ENCODE measurements at places on chromosomes 1 and 21.
A peak's percentile ranks its signal among the peaks of the same experiment; 100 is the strongest.

DNA sequence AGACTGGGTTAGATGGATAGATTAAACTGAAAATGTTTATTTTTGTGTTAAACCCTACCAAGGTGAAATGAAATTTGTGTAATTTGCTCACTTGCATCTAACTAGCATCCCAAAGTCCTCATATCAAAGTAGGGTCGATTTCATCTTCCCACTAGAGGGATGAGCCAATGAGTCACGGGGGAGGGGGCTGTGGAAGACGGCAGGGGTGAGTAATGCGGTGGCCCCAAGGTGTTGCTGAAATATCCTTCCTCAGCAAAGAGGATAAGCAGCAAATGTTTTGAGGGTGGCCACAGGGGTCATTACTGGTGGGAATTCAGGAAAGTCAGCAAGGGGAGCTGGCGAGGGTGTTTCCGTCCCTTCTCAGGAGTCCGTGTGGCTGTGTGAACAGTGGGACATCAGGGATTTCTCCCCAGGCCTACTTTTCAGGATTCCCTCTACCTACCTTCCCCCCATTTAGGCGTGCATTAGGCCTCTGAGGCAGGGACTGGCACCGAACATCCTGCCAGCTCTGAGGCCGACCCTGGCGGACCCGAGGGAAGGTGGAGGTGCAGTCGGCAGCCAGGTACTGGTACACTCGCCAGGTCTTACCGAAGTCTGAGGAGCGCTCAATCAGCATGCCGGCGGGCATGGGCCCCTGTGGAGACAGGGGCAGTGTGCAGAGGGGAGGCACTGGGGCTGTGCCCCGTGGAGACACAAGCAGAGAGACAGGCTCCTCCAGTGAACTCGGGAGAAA, 18.1 kb downstream of the LAMB3 start:
- no peak for DNase-seq

- DNase-seq, result no peak
Measured at GRCh38 chr21:15063081-15063813, 1.6 kb downstream of the NRIP1 start.

DNA sequence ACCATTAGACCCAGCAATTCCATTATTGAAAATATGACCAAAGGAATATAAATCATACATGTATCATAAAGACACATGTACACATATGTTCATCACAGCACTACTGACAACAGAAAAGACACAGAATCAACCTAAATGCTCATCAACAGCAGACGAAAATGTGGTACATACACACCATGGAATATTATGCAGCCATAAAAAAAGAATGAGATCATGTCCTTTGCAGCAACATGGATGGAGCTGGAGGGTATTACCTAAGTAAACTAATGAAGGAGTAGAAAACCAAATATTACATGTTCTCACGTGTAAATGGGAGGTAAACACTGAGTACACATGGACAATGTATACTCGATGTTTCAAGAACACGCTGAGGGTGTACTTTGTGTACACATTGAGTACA, 15.9 kb downstream of the AKT3 start:
- no peak for DNase-seq

GRCh38 chr1:226363801-226364513, 43.9 kb downstream of the PARP1 start:
- peak; percentile 45 for DNase-seq

- DNase-seq, result no peak
Measured at GRCh38 chr1:244948416-244948815, 84.1 kb upstream of the HNRNPU start.

DNA sequence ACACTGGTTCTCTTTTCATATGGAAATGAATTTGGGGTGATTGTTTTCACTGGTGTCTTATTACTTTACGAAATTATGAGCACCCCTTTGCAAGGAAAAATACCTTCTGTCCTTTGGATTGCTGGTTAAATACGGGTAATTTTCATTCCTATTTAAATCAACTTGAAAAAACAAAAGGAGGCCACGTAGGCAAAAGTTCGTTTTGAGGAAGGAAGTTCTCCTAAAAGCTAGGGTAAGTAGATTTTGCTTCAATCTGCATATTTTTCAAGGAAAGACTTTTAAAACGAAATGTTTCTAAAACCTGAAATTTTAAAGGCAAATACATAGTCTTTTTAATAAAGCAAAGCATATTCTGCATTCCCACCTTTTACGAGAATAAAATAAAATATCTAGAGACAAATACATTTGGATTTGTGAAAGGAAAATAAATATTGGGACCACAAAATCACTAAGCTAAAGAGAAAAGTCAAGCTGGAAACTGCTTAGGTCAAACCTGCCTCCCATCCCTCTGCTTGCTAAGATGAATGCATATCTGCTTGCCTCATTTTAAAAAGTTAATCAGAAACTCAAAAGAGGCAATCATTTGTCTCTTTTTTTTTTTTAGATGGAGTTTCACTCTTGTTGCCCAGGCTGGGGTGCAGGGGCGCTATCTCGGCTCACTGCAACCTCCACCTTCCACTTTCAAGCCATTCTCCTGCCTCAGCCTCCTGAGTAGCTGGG, 70.9 kb upstream of the ETS2 start:
- DNase-seq, result no peak

GRCh38 chr1:25959611-25960010, 38.3 kb downstream of the PAFAH2 start:
- no peak for DNase-seq

GRCh38 chr1:66283622-66284041, 250.3 kb upstream of the SGIP1 start:
- DNase-seq, result no peak

GRCh38 chr1:40703316-40703715, 11.8 kb downstream of the NFYC start:
- DNase-seq, result no peak

- DNase-seq, result no peak
Measured at GRCh38 chr1:227124473-227124872, 184.4 kb downstream of the COQ8A start.
